ENCODE measurements at places on chromosomes 1 and 21. TPM values are rescaled to one million over a fixed set of nuclear protein-coding genes. Genes with fewer than 3 reads are reported as not detected.

DNA sequence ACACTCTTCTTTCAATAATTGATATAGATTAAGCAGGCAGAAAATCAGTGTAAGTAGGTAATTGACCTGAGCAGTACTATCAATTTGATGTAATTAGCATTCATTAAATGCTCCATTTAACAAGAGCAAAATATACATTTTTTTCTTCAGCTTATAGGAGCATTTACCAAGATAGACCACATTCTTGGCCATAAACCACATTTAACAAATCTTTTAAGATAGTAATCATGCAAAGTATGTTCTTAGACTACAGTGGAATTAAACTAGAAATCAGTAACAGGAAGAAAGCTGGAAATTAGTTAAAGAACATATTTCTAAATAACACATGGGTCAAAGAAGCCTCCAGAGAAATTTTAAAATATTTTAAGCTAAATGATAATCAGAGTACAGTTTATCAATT, 8.7 kb upstream of the PRKACB start:
- DNase-seq: no peak

DNA sequence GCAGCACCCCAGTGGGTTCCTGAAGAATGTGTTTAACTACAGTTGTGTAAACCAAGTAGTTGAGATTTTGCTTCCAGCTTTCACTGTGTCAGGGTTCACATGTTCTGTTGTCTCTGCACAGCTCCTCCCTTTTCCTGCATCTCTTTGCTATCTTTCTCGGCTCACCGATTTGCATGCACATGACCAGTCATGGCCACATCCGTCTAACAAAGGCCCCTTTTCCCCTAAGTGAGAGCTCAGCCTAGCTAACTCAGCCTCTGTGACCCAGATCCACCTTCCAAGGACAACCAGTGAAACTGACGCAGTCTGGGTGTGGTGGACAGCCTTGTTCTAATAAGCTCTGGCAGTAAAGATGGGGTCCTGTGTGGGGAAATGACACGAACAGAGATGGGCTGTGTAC, 101.1 kb downstream of the ZP4 start:
- no peak for DNase-seq

GRCh38 chr1:202597090-202597761, 113.0 kb downstream of the SYT2 start:
- DNase-seq: no peak

- no peak for DNase-seq
These were observed 586.2 kb upstream of the ADGRL4 start for GRCh38 chr1:79592707-79593106.

RAB7B gene
- total RNA-seq: 1.2 TPM

GNG12 gene
- total RNA-seq: 77.1 TPM

PEX14 gene
- 29.3 TPM for total RNA-seq

GRCh38 chr1:184624051-184624450, 130.6 kb downstream of the EDEM3 start:
- DNase-seq: no peak

GRCh38 chr1:151831605-151832004, at the start of gene RORC:
TSS of gene RORC (minus strand) at chr1:151831802. CDS start at chr1:151831764, 38 bp downstream.
- DNase-seq: peak; percentile 83

C1orf185 gene
- total RNA-seq: not detected

- no peak for DNase-seq
These were observed 71.3 kb downstream of the TMEM53 start for GRCh38 chr1:44602634-44603628.

AURKAIP1 gene
- 332 TPM for total RNA-seq

DNA sequence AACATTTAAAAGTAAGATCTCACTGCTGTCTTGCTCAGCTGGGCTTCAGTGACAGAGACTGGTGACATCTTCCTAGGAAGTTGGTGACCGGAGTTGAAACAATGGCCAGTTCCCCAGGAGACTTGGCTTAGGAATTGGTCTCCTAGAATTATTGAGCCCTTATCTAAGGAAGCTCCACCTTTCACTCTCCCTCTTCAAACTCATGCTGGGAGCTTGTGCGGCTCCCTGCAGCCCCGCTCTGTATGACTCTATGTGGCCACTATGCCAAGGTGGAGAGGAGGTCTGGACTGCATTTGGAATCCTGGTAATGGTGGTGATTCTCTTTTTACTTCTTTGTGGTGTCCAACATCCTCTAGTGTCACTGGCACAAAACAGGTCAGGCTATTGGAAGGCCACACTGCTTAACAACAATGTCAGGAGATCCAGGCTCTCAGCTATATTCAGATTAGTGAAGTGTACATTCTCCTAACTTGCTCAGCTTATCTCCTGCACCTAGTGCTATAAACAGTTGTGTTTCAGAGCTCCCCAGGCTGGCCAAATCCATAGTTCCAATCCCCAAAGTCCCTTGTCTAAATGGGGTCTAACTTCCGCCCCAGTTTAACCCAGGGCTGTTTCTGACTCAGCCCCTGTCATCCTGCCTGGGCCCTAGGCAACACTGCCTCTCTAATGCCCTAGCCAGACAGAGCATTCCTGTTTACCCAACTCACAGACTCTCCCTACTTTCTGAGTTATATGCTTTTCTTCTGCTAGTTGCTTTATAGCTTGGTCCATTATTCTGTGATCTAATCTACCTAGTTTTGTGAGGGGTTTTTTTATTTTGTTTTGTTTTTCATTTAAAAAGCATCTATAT, 18.3 kb downstream of the ATP2B4 start:
- DNase-seq: no peak

- DNase-seq: no peak
These were observed 6.7 kb downstream of the LDLRAP1 start for GRCh38 chr1:25550155-25550506.

ARL8A gene
- 30.3 TPM for total RNA-seq

DNA sequence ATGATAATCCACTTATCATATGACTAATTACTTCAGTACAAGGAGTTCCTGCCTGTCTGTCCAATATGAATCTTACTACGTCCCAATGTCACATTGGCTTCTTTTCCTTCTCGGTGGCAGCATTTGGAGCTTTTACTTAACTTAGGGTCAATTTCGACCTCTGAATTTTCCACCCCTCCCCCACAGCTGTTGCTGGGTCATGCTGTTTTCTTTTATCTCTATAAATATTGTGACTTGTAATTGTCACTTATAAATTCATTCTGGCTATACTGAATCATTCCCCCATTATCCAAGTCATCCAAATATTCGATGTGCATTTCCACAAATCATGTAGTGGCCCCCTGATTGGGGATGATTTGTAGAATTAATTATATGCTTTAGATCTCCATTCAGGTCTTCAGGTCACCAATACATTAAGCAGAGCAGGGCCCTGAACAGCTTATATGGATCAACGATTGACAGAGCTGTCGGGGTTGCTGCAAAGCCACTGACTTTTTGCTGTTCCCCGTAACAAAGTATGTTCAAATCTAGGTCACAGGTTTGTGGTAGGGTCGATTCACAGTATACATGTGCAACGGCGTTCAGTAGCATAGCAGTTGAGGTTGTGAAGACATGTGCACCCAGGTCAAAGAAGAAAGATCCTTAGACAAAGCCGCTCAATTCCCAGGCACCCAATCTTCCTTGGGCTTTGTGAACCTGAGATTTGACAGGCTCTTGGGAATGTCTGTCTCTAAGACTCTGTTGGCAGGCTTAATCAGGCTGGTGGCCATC, 18.3 kb upstream of the RNU1-4 start:
- no peak for DNase-seq

RGSL1 gene
- total RNA-seq: not detected

LIN28A gene
- 1.4 TPM for total RNA-seq

GRCh38 chr1:160491981-160492380, 31.1 kb downstream of the SLAMF6 start:
- no peak for DNase-seq

PEAR1 gene
- 2.5 TPM for total RNA-seq

- no peak for DNase-seq
These were observed 2.7 kb downstream of the RHBG start for GRCh38 chr1:156371553-156372264.

DNA sequence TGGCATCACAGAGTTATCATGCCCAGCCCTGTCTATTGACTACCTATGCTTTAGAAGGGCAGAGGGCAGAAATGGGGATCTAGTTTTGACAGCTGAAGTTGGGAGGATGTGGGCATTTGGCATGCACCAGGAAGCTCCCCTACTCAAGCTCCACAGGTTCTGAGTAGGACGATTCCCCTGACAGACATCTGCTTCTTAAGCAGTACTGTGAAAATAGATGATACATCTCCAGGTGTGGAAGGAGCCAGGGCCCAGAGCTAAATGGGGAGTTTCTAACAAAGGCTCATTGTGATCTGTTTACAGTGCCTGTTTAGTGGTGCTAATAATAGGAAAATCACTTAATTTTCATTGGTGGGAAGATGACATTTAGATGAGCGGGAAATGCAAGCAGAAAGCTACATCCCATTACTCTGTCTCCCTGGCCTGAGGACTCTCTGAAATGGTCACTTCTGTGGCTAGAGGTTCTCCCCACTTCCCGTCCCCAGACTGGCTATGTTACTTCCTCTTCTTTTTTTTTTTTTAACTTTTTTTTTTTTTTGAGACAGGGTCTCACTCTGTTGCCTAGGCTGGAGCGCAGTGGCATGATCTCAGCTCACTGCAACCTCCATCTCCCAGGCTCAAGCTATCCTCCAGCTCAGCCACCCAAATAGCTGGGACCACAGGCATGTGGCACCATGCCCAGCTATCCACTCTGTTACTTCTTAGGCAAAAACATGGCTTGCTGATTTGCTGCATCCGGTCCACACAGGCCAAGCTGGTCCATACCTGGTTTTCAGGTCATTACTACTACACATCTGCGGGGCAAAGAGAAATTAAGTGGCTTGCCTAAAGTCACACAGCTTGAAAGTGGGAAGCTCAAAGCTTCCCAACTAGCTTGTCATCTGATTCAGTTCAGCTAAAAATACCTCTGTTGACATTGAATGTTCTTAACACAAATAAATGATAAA, 23.2 kb upstream of the CNIH3 start:
- no peak for DNase-seq

MTARC2 gene
- 32.3 TPM for total RNA-seq

DNA sequence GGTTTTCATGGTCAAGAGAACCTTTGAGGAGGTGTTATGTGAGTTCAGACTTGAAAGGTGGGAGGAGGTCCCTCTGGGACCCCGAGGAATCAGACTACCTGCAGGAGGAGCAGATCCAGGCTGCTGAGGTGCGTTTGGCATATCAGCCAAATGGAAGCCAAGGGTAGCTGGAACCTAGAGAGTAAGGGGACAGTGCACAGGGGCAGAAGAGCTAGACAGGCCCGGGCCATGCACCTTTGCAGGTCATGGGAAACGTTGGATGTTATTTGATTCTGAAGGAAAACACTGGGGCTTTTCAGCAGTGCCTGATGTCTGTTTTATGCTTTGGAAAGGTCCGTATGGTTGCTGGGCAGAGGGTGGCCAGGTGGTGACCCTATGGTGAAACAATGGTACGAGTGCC, 169.2 kb downstream of the PGBD5 start:
- DNase-seq: no peak

DNA sequence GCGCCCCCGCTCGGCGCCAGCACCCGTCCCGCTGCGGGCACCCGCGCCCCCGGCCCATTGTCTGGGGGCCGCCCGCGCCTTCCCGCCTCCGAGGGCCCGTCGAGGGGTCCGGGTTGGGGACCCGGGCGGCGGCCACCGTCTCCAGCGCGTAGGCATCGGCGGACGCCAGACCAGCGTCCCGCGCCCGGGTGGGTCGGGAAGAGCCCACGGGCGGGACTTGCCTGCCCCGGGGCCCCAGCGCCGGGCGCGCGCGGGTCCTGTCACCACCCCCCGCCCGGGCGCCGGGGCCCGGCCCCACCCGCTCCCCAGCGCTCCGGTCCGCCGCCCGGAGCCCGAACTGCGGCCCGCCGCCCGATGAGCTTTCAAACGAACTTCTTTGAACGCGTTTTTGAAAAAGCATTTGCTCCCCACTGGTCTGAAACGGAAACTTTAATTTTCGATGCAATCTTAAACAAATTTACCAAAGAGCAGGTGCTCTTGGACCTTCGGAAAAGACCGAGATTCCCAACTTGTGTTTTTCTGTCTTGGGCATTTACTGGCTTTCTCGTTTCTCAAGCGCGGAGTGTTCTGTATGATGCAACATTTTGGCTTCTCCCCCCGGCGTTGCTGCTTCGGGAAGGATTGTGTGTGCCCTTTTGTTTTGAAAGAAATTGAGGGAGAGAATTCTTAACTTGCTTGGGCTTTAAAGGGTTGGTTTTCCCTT, 615 bp downstream of the CLIC4 start:
- peak; percentile 54 for DNase-seq

DNA sequence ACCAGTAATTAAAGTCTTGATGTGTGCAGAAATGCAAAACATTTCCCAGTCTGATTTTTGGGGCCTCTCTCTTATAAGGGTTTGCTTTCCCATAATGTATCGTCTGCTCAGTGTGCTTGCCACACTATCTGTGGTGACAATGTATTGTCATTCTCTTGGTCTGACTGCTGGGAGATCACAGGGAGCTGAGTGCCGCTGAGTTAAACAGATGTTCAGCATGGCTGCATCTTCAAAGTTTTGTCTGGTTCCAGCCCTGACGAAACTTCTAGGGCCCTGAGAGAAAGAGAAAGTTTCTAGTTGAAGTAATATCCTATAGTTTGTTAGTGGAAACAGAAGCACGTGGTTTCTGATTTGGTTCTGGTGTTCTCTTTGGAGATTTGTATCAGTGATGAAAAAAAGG, 42.6 kb downstream of the DNM3 start:
- no peak for DNase-seq

HMCN1 gene
- 3.7 TPM for total RNA-seq

C1orf87 gene
- not detected for total RNA-seq

DNA sequence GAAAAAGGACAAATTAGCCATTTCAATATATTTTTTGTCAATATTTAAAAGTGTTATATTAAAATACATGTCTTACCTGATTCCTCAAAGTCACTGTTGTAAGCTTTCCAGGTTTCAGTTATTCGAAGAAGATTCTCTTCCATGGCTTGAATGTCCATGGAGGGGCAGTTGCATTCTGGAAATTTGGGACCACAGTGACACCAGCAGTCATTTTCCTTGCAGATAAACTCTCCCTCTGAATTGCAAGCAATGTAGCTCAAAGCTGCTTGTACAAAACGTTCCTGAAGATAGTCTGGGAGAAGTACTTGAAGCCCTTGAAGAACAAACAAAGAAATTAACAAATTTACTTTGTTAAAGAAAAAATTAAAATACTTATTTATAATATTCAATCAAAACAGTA, 251.7 kb downstream of the BRINP3 start:
- DNase-seq: no peak

DNA sequence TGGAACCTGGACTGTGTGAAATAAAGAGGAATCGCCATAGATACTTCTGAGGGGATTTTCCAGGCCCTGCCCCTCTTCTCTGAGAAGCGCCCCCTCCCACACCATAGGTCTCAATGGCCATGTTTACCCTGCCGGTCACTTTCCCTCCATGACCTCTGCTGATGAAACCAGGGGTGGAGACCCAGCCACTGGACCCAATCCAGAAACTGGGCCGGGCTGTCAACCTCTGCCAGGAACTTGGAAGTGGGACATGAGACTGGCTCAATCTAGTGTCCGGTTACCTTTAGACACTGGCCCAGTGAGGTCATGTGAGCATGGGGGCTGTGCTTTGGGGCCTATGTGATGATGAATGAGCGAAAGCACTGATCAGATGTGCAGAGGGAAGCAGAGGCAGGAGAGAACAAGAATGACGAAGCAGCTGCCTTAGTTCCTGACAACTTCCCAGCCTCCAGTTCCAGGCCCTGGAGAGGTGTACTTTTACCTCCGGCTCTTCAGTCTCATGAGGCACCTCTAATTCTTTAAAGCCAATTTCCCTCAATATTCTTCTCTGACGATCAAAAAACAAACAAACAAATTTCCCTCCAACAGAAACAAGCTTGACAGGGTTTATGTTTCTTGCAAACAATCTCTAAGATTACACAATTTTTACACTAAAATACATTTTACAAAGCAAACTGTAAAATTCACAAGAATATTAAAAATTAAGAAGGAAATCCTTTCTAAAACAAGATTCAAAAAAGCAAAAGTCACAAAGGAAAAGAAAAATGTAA, 4.9 kb downstream of the ASAP3 start:
- DNase-seq: peak; percentile 56

KCNJ15 gene
- 0.21 TPM for total RNA-seq
